NCI-H1436 (cell line): ENCODE measurements at places on chromosomes 16 and 17.

DNA sequence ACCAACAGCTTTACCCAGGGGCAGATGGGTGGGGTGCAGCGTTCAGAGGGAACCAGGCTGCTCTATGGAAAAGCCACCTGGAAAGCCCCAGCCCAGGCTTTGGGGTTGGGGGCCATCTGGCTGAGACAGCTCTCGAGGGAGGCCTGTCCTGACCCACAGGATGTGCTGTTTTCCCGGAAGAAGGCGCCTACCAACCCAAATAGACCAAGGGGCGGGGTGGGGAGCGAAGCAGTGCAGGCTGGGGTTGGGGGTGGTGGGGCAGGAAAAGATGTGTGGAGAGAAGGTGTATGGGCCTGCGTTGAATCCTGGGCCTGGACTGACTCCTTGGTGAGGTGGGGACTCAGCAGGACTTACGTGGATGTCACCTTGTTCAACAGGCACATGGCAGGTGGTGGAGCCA lies 87.9 kb downstream of the N4BP1 start:
- DNase-seq = no peak

DNA sequence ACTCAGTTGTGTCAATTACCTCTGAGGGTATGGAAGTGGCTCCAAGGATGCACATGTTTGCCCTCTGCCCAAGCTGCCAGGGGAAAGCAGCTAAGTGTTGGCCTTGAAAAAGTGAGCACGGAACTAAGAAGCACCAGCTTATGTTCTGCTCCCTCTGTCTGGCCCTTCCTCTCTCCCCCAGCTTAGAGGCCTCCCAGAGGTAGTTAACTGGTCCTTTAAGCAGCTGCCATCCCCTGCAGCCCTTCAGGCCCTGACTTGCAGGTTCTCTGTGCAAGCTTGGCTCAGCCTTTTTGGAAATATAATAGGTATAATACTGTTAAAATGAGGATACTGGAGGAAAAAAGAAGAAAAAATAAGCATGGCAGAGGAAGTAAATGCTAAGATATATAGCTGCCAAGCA lies 7.0 kb upstream of the UBE2Z start:
- DNase-seq = no peak

DNA sequence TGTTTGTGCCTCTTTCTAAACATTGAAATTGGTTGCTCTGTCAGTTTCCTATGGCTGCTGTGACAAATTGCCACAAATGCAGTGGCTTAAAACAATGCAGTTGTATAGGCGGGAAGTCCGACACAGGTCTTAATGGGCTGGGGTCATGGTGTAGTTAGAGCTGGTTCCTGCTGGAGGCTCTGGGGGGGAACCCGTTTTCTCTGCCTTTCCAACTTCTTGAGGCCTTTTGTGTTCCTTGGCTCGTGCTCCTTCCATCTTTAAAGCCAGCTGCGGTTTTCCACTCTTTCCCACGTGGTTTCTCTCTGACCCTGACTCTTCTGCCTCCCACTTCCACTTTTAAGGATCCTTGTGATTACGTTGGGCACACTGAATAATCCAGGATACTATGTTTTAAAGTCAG lies 12.5 kb downstream of the EPN2 start:
- no peak for DNase-seq

DNA sequence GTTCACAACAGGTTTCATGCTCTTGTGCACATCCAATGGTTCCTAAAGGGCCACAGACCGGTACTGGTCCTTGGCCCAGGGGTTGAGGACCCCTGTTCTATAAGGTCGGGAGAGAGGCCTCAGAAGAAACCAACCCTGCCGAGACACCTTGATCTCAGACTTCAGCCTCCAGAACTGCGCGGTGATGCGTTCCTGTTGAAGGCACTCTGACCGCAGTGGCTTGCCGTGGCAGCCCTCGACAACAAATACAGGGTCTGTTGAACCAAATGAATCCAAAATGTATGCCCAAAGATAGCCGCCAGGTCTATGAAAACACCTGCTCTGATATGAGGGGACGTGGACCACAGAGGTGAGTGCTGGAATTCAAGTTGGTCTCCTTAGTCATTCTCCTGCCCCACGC lies 389.8 kb downstream of the SEC14L1 start:
- no peak for DNase-seq

DNA sequence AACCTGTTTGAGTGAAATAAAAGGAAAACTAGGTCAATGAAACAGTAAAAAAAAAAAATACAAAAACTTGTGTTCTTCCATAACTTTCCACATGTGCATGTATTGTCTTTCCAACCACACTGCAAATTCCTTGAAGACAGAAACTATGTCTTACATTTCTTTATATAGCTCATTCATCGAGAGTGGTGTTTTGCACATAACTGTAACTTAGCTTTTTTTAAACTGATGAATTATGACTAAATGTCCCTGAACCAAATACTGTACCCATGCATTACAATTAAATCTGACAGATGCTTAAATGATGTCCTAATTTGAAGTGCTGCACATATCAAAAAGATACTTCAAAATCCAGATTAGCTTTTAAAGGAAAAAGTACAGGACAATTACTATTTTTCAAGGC lies 50.1 kb downstream of the BRIP1 start:
- no peak for DNase-seq

DNA sequence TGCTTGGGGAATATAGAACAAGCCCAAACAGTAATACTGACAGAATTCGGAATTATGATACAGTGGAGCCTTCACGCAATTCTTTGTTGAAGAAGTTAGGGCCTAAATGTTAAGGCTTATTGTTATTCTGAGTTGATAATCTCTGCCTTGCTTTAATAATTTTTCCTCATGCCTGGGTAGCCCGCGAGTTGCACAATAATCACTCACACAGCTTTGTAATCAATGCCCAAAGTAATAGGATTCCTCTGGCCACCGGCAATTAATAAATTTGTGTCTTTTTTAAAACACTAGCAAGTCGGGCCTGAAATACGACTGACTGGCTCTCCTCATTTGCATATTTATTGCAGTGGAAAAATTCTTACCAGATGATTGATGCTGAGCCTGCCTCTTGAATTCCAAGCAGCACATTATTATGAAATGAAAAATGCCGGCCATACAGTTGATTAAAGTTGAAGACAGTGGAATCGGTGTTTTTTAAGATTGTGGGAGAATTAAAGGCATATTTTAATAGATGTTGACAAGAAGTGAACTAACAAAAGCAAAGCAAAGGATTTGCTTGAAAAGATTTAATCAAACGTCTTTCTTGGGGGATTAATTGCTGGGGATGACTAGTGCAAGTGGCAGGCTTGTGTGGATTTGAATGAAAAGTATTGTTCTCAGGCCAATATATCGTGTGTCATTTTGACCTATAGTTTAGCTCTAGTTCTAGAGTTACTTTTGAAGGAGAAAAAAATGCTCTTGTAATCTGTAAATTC lies 30.2 kb downstream of the AATF start:
- no peak for DNase-seq
